ENCODE measurements at places on chromosomes 6 and 20. TPM values are rescaled to one million over a fixed set of nuclear protein-coding genes. Genes with fewer than 3 reads are reported as not detected.

Gene RSPO4
- total RNA-seq, result 0.63 TPM

Gene TBX18
- total RNA-seq, result 8.7 TPM

Gene TRIM10
- 0.17 TPM for total RNA-seq

Gene OR2B6
- not detected for total RNA-seq

Gene CCM2L
- total RNA-seq, result 6.0 TPM

Gene SLC17A9
- 5.2 TPM for total RNA-seq

Gene CSNK2A1
- total RNA-seq, result 69.5 TPM

Gene PRIM2
- total RNA-seq, result 6.0 TPM

Gene MUC22
- total RNA-seq, result not detected

Gene TNXB
- 392 TPM for total RNA-seq

Gene FLRT3
- total RNA-seq, result 0.97 TPM

Gene NKAPL
- 2.8 TPM for total RNA-seq

Gene C20orf173
- total RNA-seq, result not detected

Gene ANKRD66
- not detected for total RNA-seq

Gene SOX12
- 9.9 TPM for total RNA-seq

Gene FUCA2
- 27.5 TPM for total RNA-seq

Gene DUSP15
- total RNA-seq, result 3.3 TPM

Gene PDYN
- not detected for total RNA-seq

Gene RFX6
- total RNA-seq, result not detected

Gene TCF21
- 22.2 TPM for total RNA-seq

Gene SPTLC3
- 3.1 TPM for total RNA-seq

Gene TFAP2D
- total RNA-seq, result not detected

Gene C6orf163
- 1.2 TPM for total RNA-seq

Gene COL11A2
- total RNA-seq, result 1.1 TPM

Gene SLC12A5
- total RNA-seq, result 1.2 TPM

Gene MATN4
- total RNA-seq, result not detected

Gene FARS2
- 24.9 TPM for total RNA-seq

Gene SLPI
- total RNA-seq, result 27.8 TPM

Gene LHFPL5
- not detected for total RNA-seq

Gene BTNL2
- not detected for total RNA-seq

Gene CST8
- not detected for total RNA-seq

Gene PNLDC1
- not detected for total RNA-seq

Gene RXRB
- 32.7 TPM for total RNA-seq

Gene SLC44A4
- not detected for total RNA-seq

Gene FAM83D
- 311 TPM for total RNA-seq

Gene TP53TG5
- 0.17 TPM for total RNA-seq

Gene TRIM31
- total RNA-seq, result not detected

Gene RNF182
- 0.40 TPM for total RNA-seq

Gene ZNF341
- total RNA-seq, result 4.2 TPM

Gene FOXQ1
- 3.2 TPM for total RNA-seq

Gene PPP1R16B
- 8.4 TPM for total RNA-seq

Gene FAM83C
- total RNA-seq, result not detected

Gene MAP3K4
- 20.2 TPM for total RNA-seq
